ENCODE measurements at places on chromosomes 5 and 9.

DNA sequence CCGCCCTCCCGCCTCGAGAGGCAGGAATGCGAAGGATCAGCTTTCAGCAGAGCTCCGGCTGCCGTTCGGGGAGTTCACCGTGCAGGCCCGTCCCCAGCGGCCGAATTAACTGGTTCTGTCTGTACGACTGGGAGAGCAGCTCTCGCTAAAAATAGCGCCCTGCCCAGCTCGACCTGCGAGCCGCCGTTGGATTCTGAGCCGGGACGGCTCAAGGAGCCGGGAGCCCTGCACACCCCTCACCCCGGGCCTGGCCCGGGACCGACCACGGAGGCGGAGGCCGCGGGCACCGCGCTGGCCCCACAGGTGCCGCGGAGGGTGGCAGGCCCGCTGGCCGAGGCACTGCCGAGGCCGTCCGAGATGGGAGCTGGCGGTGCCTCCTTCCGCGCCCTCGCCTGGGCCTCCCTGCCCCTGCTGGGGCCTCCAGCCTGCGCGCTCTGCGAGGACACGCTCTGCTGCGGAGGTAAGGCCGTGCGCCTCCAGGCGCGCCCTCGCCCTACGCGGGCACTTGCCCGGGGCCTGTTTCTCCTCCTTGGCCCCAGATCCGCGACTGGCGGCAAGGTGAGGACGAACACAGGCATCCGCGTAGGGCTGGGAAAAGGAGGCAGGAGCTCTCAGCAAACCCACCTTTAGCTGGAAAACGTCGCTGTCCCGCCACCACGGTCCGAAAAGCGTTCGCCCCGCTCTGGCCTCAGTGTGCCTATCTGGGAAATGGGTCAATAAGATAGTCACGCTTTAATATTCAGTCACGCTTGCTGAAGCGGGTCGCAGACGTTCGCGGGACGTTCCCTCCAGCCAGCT, 53.1 kb upstream of the DAB2IP start:
- DNase-seq = no peak

GRCh38 chr9:15310107-15310850, 3.3 kb upstream of the TTC39B start:
- no peak for DNase-seq

DNA sequence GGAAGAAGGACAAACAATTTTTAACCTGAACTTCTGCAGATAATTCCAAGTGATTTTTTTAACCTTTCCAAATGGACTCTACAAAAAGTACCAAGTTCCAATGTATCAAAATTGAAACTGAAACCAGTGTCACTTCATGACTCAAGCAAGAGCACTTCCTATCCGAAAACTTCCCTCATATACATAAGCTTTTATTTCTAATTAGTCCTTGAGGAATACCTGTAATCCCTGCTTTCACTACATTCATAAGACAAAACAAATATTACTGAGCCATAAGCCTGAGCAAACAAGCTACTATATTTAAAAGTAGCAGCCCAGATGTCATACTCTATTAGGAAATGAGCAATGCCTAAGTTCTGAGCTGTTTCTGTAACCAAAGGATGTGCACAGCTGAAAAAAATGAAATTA, 224.4 kb downstream of the EBF1 start:
- DNase-seq = no peak

DNA sequence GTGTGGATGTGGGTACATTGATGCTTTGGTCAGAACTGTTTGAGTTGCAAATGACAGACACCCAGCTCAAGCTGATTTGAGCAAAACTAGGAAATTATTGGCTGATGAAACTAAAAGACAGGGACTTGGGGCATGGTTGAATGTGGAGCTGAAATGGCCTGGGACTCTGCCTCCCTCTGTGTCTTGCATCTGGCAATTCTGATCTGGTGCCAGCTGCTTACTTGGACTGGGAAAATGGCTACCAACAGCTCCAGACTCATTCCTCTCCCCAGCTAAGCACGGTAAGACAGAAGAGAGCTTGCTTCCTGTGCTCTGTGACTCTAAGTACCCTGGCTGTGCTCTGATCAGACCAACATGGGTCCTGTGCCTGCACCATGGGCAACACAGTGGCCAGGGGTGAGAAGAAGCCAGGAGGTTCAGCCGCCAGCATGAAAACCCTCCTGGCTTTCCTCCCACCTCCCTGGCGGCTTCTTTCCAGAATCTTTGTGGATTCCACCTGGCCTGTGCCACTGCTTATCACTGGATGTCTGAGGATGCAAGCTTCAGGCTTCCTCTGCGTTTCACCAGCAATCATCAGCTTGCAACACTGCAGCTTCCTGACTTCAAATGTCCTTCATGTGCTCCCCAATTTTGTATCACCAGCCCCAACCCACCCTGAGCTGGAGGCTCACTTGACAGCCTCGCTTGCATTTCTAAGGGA, 44.1 kb downstream of the C5orf15 start:
- DNase-seq = no peak

- no peak for DNase-seq
These were observed 149.1 kb upstream of the VCAN start for GRCh38 chr5:83322273-83322924.

- DNase-seq = no peak
These were observed 10.9 kb upstream of the CARNMT1 start for GRCh38 chr9:75039009-75039408.

DNA sequence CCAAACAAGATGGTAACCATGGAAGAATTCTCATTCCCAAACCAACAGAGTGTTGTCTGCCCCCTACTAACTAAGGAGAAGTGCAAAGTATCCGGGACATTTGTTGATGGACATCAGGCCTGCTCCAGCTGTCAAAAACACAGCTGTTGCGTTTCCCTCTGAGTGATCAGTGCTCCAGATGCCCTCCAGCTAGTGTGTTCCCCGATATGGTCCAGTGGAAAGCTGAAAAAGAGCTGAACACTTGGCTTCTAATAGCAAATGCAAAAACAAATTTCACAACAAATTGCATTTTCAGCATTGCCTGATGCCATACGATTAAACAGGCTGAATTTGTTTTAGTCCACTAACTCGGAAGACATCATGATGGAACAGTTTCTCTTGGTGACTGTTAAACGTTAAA, 1398.7 kb downstream of the PTPRD start:
- DNase-seq = no peak

- no peak for DNase-seq
These were observed 48.8 kb downstream of the CD180 start for GRCh38 chr5:67147760-67148159.

- DNase-seq = peak; percentile 14
These were observed 43.4 kb upstream of the N4BP3 start for GRCh38 chr5:178069909-178070308.

DNA sequence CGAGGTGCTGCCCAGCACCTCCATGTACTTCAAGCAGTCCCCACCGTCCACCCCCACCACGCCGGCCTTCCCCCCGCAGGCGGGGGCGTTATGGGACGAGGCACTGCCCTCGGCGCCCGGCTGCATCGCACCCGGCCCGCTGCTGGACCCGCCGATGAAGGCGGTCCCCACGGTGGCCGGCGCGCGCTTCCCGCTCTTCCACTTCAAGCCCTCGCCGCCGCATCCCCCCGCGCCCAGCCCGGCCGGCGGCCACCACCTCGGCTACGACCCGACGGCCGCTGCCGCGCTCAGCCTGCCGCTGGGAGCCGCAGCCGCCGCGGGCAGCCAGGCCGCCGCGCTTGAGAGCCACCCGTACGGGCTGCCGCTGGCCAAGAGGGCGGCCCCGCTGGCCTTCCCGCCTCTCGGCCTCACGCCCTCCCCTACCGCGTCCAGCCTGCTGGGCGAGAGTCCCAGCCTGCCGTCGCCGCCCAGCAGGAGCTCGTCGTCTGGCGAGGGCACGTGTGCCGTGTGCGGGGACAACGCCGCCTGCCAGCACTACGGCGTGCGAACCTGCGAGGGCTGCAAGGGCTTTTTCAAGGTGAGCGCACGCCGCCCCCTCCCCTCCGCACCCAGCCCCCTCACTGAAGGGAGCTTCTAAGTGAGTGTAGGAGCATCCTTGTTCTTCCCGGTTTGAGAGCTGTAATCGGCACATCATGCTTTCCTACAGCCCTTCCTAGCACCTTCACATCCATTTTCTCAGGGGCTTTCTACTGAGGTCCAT, 6.9 kb downstream of the NR4A3 start:
- no peak for DNase-seq

GRCh38 chr5:73861313-73861988, 235.5 kb downstream of the ARHGEF28 start:
- no peak for DNase-seq

- DNase-seq = no peak
These were observed 5.7 kb downstream of the QSOX2 start for GRCh38 chr9:136239983-136240330.

GRCh38 chr5:88675708-88676636, 207.0 kb downstream of the MEF2C start:
- peak; percentile 94 for DNase-seq
